SK-N-SH treated with all-trans-retinoic acid at 6 μM for 48 hours (cell line): ENCODE measurements at places on chromosomes 12 and 14.

DNA sequence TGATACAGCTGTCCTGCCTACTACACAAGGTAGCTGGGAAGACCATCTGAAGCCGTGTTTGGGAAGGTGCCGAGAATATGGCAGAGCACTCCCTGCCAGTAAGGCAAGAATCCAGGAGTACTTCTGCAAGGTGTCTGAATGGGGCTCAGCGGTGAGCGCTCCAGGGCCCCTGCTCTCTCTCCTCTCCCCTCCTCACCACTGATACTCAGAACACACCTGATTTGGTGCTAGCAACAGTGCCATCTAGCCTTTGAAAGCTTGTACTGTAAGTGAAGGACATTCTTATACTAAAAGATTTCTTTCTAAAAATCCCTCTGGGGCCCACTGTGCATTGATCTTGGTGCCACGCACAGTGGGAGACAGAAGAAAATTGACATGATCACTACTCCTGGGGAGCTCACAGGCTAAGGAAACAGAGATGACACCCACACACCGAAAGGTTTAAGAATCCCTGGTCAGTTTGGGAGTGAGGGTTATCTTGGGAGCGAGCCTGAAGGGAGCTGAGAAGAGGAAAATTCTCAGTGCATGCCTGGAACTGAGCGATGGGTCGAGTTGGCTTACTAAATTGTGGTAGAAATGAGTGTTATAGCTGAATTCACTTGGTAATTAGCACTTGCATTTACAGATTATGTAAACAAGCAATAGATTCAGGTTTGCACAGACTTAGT, 216.9 kb downstream of the NTF3 start:
- peak; percentile 77 for ATAC-seq

- ATAC-seq, result no peak
These were observed 162.3 kb downstream of the PTCSC3 start for GRCh38 chr14:36014236-36014635.

DNA sequence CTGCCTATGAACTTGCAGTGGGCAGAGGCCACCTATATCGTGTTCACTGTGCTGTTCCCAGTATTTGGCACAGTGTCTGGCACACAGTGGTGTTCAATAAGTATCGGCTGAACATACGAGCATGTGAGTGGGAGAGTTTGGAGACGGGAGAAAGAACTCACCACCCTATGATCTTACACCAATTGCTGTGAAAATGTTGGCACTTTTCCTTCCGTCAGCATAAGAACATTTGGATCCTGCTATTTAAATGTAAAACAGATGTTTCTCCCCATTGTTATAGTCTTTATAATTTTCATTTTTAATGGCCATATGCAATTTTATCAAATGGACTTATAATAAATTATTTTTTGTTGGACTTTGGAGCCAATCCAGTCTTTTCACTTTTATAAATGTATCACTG, 144.4 kb downstream of the EFCAB11 start:
- ATAC-seq, result no peak

- ATAC-seq, result peak; percentile 33
These were observed 683 bp downstream of the CIPC start for GRCh38 chr14:77098529-77099353.

- ATAC-seq, result no peak
These were observed 10.6 kb downstream of the EML1 start for GRCh38 chr14:99803803-99804202.

GRCh38 chr12:124365726-124366430, 71.0 kb downstream of the RFLNA start:
- no peak for ATAC-seq

GRCh38 chr12:87290505-87290904, 738.7 kb downstream of the C12orf50 start:
- ATAC-seq, result no peak

DNA sequence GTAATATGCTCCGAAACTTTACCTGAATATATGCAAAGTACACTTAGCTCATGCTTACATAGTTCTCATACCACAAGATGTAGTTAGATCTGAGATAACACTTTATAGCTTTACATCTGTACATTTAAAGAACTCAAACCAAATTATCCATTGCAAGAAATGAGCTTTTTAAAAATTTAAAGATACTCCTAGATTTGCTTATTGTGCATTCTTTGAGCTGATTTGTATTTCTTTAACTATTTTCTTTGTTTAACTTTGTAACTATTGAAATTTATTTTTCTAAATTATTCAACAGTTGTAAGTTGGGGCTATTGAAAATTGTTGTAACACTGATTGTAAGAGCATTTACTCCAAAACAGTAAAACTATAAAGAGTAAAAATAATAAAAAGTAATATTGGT, 340.2 kb upstream of the NOVA1 start:
- ATAC-seq, result no peak

GRCh38 chr14:91660790-91661189, 71.1 kb downstream of the CATSPERB start:
- ATAC-seq, result no peak

DNA sequence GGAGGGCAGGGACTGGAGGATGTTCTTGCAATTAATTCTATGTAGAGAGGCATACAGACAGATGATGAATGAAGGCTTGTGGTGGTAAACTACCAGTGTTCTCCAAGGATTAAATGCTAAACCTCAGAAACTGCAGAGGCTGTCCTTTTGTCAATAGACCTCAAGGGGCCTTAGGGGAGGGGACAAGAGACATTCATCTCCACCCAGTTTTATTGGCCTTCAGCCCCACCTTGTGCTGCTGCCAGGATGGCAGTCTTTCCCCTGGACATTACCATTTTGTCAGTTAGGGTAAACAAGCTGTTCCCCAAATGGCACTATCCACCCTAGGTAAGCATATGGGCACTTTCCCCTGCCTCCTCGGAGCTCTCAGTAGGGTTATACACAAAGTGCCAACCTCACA, 4.9 kb upstream of the SMAGP start:
- ATAC-seq, result no peak

GRCh38 chr14:66005900-66006434, 480.2 kb upstream of the CCDC196 start:
- ATAC-seq, result no peak

DNA sequence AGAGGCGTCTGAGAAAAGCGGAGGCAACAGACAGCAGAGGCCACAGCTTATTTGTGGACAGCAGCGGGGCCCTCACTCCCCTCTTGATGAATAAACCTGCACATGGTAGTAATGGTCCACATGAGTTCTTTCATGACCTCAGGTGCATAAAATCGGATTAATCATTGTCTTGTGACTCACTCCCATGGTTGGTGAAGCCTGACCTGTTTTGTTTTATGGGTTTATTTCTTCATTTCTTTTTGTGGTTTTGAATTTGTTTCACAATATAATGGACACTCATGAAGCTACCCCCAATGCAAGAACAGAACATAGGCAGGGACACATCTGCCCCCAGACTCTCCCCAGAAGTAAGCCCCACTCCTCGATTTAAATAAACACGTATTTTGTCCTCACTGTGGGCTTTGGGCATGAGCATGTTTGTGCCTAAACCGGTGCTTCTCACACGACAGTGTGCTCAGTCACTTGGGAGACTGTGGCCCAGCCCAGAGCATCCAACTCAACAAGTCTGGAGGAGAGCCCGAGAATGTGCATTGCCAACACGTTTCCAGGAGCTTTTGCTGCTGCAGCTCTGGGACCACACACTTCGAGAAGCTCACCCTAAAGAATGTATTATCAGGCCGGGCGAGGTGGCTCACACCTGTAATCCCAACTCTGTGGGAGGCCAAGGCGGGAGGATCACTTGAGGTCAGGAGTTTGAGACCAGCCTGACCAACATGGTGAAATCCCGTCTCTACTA, 116.1 kb downstream of the SCARB1 start:
- ATAC-seq, result no peak; the same call in 2 of the 3 replicates

GRCh38 chr12:52043386-52044212, 7.6 kb upstream of the NR4A1 start:
- ATAC-seq, result no peak

DNA sequence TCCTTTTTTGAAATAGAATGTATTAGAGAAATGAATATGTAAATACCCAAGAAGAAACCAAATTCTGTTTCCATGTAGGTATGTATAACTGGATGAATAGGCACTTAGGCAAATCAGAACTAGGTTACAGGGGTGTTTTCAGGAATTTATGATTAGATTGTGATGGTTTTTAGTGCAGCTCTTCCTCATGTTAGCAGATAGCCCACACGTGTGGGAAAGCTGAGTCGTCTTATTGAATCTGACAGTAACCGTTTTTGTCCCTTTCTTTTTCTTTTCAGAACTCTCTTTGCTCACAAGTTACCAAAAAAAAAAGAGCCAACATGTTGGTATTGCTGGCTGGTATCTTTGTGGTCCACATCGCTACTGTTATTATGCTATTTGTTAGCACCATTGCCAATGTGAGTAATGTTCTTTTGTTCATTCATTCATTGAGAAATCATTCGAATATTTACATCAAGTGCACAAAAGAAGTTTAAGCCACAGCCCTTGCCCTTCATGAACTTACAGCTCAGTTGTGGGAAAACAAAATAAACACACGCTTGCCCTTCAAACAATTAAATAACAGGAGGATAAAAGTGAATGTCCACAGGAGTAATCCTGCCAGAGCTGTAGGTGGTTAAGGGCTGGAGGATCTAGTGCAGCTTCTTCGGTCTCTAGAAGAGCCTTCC, 14.8 kb downstream of the EMP1 start:
- peak; percentile 8; the same call in 2 of the 3 replicates for ATAC-seq

DNA sequence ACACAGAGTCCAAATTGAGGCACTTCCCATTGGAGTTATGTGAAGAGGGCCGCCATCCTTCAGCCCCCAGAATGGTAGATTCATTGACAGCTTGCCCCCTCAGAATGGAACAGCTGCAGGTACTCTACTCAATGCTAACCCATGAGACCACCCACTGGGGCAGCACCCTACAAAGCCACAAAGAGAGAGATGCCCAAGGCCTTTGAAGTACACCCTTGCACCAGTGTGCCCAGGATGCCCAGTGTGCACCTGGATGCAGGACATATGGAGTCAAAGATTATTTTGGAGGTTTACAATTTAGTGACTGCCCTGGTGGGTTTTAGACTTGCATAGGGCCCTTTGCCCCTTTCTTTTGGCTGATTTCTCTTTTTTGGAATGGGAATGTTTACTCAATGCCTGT, 933.9 kb downstream of the SLC16A7 start:
- ATAC-seq, result no peak

DNA sequence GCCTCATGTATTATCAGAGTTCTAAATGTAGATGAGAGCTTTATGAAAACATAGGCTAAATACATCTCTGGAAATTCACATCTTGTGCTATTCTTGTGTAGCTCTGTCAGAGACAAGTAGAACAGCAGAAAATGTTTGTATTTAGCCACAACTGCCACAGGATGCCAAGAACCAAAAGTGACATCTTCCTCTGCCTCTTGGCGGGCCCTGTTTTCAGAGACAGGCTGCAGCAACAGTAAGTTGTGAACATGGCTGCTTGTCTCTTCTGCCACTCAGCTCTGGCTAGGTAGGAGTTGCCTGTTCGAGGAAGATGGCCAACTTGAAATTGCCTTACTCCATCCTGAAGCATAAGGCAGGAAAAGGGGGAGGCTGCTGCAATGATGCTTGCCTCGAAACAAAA, 30.4 kb downstream of the SETD3 start:
- ATAC-seq, result no peak

GRCh38 chr12:56716933-56717880, 7.9 kb downstream of the NACA start:
- no peak for ATAC-seq

DNA sequence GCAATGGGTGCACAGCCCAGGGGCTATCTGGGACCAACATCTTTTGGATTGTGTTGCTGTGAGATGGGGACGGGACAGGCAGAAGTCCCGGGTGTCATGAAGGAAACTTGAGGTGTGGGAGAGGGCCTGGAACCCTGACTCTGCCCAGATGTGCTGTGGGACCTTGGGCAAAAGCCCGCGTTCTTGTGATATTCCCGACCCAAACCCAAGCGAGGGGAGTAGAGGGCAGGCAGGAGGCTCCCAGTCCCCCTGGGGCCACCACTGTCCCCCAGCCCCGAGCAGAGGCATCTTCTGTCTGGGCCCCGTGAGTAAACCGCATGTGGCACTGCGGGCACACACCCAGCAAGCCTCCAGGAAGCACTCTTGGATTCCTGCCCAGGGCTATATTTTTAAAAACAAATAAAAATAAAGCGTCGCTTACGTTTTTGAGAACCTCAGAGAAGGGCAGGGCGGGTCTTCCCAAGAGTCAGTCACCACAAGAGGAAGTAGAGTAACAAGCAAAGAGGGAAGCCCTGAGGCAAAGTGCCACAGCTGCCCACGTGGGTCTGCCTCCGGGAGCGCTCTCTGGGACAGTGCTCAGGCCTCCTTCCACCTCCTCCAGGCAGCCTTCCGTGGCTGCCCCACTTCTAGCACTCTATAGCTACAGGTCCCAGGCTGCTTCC, 39.5 kb downstream of the BEGAIN start:
- peak; percentile 42 for ATAC-seq

DNA sequence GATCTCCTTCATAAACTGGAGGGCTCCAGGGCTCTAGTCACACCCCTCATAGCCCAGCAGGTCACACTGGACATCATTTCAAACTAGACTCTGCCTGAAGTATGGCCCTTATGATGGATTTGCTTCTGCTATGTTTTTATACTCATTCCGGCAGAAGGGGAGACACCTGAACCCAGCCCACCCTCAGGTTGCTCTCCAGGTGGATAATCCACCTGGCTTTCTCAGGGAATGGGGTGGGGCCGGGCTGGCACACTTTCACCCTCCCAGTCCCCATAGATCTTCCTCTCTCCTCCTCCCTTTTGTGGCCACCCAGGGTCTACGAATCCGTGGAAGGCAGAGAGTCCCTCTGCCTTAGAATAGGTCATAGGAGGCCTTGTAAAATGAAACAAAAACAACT, 9.8 kb upstream of the KRT73 start:
- no peak for ATAC-seq

- no peak for ATAC-seq
These were observed 247.7 kb upstream of the SFSWAP start for GRCh38 chr12:131463174-131463573.

- ATAC-seq, result no peak
These were observed 3.7 kb upstream of the AQP6 start for GRCh38 chr12:49969027-49969426.

- ATAC-seq, result no peak
These were observed 889.3 kb downstream of the BCL11B start for GRCh38 chr14:98382662-98383061.

DNA sequence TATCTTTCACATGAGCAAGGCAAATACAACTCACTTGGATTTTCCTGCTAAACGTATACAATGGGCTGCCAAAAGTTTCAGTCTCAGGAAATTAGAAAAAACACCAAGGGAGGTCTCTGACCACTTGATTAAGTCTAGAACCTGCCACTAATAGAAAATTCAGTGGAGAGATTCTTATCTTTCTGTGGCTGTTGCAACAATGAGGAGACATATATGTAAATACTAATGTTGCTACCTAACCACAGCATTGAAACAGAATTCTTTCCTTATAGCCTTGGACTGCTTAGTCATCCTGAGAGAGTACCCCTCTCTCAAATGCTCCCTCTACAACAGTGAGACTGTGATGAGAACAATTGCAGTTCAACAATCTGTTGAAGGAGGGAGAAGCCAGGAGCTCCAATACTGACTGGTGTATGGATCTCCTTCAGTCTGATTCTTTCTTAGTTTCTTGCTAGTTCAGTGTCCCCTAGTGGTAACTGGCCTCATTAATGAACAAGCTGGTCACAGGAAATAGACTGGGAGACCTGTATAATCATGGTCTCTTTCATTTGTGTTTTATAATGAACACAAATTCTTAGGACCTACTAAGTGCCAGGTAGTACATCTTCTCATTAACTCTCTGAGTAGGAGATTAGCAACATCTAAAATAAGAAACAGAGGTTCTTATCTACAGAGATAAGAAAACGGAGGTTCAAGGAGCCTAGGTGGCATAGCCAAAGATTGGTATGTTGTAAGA, 164.5 kb downstream of the SLC38A4 start:
- peak; percentile 77 for ATAC-seq

GRCh38 chr14:104429291-104429861, 150.2 kb upstream of the C14orf180 start:
- no peak for ATAC-seq
